Stimulated activated CD4-positive, alpha-beta T cell treated with anti-CD3 and anti-CD28 coated beads, TNF-alpha, amount 100 ng/mL, for 48 hours (primary cell): ENCODE measurements at places on chromosomes 4 and X.

- no peak for DNase-seq
Measured at GRCh38 chr4:112889619-112890527, 159.6 kb upstream of the ANK2 start.

DNA sequence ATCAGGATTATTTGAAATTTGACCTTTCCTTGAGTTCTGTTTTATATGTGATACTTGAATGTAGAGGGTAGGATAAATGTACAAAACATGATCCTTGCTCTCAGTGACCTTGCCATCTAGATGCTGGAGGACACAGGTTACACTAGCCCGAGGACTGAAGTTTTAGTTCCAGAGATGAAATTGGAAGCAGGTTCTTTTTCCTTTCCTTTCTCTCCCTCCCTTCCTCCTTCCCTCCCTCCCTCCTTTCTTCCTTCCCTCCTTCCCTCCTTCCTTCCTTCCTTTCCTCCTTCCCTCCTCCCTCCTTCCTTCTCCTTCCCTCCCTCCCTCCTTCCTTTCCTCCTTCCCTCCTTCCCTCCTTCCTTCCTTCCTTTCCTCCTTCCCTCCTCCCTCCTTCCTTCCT is 54.3 kb downstream of the LRRC66 start:
- no peak for DNase-seq

- DNase-seq: no peak
Measured at GRCh38 chrX:50853399-50853798, 39.4 kb upstream of the SHROOM4 start.

GRCh38 chrX:123854329-123854728 is 5.5 kb upstream of the XIAP start:
- no peak for DNase-seq

DNA sequence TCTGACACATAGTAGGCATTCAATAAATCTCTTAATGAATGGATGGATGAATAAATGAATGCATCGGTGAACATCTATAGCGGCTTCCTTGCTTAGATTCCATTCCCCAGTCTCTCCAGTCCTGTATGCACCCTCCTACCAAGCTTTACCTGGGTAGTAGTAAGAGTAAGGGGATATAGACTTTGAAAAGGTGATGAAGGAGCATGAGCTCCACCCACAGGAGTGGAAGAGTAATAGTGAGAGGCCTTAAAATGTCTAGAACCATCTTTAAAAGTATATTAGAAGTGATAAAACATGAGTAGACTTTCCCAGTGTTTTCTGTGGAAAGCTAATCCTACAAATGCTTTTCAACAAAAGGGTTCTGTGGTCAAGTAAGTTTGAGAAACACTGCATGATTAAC is 35.5 kb upstream of the GPC3 start:
- no peak for DNase-seq

GRCh38 chrX:41441934-41442823 is 5.0 kb upstream of the NYX start:
- peak; percentile 77 for DNase-seq

DNA sequence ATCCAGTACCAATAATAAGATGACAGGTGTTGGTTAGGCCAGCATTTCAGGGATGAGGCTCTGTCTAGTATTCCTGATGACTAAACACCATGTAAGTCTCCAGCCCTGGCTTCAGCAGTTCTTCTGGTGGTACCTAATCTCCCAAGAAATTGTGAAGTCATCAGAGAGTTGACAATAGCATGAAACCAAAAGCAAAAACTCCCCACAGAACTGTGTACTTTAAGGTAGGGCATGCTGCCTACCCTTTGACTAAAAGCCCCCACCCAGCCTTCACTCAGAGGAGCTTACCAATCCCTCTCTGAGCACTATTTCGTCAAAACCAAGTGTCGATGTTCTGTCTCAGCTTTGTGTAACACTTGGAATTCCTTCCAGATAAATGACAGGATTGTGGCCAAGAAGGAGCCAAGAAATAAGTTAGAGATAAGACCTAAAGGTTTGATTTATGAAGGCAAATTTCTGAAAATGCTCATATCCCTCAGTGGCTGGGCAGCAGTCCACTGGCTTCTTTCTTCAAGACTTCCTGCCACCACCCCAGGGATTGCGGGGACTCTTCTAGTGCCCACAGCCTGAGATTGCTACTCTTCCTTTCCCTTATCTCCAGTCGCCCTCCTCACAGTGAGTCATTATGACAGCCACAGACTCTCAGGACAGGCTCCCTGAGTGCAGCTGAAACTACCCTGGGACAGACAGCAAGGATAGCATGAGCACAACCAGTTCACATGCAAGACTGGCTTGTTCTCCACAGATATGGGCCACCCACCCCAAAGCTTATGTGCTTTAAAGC is 67.3 kb upstream of the LHFPL1 start:
- no peak for DNase-seq

GRCh38 chr4:72712997-72713396 is 144.0 kb upstream of the ADAMTS3 start:
- DNase-seq: no peak

DNA sequence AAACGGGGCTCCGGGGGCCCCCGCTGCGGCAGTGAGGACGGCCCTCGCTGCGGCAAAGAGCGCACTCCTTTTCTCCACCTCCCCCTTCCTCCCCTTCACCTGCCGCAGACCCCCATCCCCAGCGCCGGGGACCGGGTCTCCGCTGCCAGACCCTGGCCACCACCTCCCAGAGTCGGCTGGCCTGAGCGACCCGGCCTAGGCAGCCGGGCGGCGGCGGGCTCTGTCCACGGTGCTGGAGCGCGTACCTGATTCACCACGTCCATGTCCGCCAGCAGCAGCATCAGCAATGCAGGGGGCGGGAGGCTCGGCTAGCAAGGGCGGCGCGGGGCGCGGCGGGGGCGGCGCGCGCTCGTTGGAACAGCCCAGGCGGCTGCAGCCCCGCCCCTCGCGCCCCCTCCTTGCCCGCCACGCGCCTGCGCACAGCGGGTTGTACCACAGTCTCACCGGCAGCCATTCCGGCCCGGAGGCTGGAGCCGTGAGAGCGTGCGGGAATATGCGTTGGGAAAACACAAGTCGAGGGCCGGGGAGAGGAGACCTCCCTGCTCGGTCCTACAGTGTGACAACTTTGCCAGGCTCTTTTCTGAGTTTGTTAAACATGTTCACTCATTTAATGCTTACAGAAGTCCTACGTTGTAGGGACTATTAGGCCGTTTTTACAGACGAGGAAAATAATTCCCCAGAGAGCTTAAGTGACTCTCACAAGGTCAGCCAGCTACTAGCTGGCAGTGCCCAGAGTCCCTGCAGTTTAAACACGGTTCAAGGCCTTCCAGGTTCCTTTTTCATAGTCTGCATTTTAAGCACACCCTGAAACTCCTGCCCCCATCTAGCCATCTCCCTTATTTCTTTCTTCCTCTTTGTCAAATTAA is at the start of gene SYP:
TSS of gene SYP (minus strand) at position 288 of the 866 bp plus-strand sequence. CDS start at position 281, 7 bp downstream.
- DNase-seq: peak; percentile 82

DNA sequence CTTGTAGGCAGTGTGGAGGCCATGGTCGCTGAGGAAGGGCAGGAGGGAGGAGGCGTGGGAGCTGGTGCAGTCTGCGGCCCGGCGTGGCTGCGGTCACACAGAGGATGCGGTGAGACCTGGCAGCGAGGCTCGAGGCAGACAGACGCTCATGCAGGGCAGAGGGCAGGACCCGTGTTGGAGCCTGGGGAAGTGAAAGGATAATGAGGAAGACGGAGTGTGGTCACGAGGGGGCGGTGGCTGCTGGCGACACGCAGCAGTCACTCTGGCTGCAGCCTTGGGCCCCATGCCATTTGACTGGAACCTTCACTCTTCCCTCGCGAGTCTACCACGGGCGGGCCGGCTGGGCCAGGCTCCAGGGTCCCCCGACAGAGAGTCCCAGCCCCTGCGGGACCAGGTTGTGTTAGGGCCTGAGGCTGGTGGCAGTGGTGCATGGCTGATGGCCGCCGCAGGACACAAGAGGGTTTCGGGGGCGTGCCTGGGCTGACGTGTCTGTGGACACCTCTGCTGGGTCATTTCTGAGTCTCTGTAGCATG is 68.8 kb upstream of the HGFAC start:
- no peak for DNase-seq

DNA sequence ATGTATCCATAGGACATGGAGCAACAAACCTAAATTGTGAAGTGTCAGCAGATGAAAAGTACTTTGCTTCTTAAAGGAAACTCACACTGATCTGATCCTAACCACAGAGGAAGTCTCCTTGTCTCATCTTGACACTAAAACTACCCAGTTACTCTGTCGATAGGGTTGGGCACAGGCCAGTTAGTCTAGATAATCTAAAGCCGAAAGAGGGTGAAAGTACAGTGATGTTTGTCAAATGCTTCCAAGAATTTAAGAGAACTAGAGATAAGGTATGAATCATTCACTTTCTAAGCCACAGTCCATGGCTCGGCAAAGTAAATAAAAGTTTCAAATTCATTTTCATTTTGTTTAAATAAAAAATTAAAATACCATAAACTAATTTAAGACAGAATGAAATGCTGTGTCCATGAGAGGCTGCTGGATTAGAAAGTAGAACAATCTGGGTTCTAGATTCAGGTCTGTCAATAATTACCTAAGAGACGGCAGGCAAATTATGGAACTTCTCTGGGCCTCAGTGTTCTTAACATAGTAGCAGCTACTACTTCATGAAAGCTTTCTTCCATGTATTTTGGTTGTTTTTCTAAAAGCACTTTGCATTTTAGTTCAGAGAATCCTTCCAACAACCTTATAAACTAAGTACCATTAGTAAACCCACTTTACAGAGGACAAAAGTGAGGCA is 176.7 kb downstream of the LDB2 start:
- no peak for DNase-seq

DNA sequence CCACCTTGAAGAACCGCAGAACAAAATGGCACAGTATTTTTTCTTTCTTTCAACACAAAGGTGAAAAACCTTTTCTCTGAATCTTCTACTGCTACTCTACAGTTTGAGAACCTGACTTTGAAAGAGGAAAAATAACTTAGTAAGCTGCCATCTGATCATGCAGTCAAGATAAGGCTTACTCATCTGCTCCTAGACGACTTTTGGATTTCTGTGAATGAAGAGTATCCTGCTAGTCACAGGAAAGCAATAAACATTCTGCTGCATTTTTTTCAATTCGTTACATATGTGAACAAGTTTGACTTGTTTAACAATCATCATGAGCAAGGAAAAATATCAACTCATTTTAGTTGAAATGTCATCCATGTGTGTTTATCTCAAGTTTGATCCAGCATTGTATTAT is 25.2 kb downstream of the TIGD2 start:
- no peak for DNase-seq

DNA sequence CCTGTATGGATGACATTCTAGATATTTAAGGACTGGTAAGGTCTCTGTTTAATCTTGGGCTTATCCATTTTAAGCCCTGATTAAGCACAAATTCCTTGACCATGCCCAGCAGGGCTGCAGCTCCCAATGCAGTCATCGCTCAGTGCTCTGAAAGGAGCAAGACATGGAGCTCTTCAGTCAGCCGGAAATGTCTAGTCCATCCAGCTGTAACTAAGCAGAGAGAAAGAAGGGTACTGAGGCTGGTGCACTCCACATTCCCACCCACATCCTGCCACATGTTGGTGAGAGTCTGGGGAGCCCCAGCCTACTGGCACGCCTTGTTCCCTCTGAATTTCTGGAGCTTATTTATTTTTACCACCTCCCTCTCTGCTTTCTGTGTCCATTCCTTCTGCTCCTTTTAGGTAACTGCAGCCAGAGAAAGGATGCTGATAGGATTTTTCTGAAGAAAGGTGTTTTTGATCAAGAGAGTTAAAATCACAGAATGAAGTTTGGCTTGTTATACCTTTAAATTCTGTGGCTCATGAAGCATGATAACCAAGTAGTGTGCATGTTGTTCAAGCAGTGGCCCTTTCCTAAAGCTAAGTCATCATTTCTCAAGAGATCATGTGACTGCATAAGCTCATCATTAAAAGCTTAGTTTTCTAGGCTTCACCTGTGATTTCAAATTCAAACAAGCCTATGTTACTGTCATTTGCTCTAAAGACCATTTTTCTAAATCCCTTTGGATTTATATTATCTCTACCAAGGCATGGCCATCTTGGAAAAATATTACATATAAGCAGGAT is 74.0 kb downstream of the GALNT7 start:
- no peak for DNase-seq
